ENCODE measurements at places on chromosomes 7 and 10.

DNA sequence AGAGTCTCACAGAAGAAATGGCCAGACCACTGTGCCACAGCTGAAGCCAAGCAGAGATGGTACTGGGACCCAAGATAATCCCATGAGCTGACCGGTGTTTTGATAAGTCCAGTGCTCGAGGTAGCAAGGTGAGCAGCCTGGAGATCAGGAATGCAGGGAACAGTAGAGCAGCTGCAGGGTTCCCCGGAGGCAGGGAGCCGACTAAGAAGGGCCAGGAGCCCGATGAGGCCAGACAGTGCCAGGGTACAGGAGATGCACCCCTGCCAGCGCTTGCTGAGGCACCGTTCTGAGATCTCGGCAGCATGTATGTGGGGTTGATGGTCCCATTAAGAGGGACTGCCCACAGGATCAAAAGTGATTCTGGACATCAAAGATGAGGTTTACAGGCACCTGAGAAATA lies 47.1 kb downstream of the VSTM4 start:
- DNase-seq = no peak

DNA sequence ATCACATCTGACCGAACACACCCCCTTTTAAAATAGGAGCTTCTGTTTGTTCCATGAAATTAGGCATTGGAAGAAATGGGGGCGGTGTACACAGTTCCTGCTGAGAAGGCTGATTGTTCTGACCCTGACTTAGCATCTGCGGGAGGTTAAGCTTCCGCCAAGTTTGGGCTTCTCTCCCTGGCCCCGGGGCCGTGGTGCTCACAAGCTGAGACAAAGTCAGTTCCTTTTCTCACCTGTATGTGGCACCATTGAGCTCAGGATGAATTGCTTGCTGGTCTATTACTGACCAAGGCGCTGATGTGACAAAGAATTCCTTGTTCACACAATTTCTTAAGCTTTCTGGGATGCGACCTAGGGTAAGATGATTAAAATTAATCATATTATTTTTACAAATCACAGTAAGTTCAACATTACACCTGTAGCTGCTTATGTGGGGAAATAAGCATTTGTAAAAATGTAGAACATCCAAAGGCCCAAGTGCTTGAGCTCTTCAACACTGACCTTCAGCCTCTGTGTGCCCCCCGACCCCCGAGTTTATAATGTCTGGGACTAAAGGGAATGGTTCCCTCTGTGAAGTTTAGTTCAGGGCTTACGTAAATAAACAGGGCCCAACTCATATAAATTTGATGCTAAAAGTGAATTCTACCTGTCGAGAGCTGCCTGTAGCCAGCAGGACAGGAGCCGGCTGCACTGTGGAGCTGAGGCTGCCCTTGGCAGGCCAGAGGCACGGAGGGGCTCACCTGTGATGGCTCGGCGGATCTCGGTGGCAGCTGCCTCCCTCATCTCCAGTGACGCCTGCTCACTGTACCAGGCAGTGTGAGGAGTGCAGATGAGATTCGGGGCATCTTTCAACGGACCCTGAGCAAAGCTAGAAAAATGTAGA lies 50.8 kb downstream of the ZRANB1 start:
- DNase-seq = no peak

- DNase-seq = no peak
Measured at GRCh38 chr10:5817322-5818047, 4.3 kb upstream of the GDI2 start.

- no peak for DNase-seq
Measured at GRCh38 chr7:27128034-27128433, 2.5 kb downstream of the HOXA4 start.

GRCh38 chr10:125159486-125159931 lies 854 bp downstream of the CTBP2 start:
- peak; percentile 13 for DNase-seq

DNA sequence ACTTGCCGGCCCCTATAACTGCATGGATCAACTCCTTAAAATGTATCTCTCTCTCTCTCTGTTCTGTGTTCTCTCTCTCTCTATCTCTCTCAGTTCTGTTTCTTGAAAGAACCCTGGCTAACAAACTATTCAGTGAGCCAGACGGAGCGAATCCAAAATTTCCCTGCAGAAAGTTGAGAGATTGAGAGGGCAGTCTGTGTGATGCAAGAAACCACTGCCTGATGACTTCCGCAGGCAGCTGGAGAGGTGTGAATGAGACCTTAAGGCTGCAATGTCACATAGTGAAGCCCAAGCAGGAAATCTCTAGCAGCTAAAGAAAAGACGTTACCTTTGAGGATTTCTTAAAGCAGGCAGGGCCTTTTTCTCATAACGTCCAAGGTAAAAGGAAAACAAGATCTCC lies 17.3 kb downstream of the FAM107B start:
- DNase-seq = no peak

DNA sequence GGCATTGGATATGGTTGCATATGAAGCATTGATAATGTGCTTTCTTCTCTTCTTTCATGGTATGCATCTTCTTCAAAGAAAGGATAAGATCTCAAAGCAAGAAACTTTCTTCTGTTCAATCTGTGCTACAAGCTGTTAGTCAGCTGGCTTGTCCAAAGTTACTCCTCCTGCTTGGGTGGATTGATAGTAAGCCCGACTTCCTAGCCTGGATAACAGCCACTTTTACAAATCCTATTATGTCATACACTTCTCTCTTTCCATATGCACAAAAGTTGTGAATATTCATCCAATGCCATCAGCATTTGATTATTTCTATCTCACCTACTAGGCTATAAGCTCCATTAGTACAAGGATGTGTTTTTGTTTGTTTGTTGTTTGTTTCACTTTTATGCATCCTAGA lies 891.0 kb upstream of the SORCS1 start:
- no peak for DNase-seq

DNA sequence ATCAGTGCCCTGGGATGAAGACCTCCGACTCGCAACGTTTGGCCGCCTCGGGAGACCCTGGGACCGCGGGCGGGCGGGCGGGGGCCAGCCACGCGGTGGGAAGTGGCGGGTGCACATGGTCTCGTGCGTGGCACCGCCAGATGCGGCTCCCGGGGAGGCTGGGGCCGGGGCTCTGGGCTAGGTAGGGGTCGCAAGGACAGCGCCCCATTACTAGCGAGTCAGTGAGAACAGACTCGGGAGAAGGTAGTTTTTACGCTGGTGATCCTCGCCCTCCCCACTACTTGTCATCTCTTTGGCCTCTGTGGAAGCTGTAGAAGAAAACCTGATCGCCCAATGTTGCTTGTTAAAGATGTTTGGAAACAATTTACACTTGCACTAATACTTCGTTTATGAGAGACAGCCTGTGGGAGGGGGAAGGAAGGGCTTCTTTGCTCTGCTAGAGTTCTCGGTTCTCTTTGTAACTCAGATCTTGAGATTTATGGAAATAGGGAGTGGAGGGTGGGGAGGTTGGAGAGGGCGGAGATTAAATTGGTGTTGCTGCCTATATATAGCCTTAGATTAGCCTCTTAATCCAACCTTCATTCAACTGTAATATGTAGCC lies 591 bp downstream of the BZW2 start:
- peak; percentile 55 for DNase-seq

DNA sequence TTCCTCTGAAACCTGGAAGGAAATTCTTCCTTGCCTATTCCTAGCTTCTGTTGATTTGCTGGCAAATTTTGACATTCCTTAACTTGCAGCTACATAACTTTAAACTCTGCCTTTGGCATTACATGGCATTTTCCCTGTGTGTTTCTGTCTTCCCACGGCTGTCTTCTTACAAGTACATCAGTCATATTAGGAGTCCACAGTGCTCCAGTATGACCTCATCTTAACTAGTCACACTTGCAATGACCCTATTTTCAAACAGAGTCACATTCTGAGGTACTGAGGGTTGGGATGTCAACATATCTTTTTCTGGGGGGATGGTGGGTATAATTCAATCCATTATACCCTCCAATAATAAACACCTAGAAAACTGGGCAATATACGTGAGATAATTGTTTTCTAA lies 37.4 kb upstream of the EPHB6 start:
- no peak for DNase-seq

DNA sequence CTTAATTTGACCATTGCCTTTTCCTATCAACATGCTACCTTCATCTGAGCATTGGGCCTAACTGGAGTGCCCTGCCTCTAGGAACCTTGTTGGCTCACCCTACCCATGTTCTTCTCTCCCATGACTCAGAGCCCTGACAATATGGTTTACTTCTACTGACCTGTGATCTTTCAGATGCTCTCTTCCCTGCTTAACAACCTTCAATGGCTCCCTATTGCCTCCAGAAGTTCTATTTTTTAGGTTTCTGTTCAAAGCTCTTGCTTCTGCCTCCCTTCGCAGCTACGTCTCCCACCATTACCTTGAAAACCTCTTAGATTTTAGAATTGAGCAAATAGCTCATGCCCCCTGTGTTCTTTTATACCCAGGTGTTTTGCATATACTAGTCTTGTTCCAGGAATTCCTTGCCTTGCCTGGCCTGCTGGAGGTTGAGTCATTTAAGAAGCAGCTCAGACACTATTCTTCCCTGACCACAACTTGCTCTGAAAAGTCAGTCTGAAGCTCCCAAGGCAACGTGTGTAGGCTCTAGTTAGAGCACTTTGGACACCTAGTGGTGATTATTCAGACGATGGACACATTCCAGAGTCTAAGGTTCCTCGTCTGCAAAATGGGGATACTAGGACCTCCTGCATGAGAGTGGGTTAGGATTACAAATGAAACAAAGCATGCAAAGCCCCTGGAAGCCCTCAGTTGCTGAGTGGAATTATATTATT lies 64.4 kb upstream of the EMX2 start:
- peak; percentile 56 for DNase-seq

GRCh38 chr10:86083206-86083605 lies 283.4 kb downstream of the GRID1 start:
- no peak for DNase-seq

GRCh38 chr7:90984692-90985091 lies 279.5 kb upstream of the FZD1 start:
- DNase-seq = no peak

DNA sequence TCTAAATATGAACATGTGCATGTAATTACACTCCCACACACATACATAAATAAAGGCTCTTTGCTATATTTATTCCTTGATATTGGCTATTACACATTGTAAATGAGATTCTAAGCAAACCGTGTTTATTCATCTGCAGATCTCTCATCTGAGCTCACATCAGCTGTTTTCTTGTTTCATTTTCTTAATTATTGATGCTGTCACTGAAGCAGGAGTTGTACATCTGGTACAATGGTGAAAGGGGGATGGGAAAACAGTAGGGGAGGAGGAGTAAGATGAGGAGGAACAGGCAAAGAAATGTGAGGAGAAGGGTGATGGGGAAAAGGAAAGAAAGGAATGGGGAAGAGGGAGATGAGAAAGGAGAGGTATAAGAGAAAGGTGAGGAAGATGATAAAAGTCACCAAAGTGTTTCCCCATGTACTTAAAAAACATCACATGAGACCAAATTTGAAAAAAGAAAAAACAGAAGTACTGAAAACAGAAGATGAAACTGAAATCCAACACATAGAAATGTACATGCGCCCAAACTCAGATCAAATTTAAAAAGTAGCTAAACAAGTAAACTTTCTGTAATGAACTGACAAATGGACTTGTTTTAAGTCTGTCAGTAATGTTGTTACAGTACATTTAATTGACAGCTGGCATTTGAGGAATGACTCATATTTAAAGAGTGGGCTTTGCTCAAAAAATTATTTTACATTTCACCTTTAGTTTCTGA lies 472.2 kb downstream of the ARL4A start:
- DNase-seq = no peak

GRCh38 chr10:53357587-53357986 lies 585.0 kb upstream of the MBL2 start:
- no peak for DNase-seq

- no peak for DNase-seq
Measured at GRCh38 chr7:156929789-156930539, 19.5 kb upstream of the NOM1 start.

- DNase-seq = no peak
Measured at GRCh38 chr7:1735806-1736483, 65.9 kb downstream of the ELFN1 start.

- no peak for DNase-seq
Measured at GRCh38 chr10:126581648-126582046, 88.8 kb downstream of the C10orf90 start.

DNA sequence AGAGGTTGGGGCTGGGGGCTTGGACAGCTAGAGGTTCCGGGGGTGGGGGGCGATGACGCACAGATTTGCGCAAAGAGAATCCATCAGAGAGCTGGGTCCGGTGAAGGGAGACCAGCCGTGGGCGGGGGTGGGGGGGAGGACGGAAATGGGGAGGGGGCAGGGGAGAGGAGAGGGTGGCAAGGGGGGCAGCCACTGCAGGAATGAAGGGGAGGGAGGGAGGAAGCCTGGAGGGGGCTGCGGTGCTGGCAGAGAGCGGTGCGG lies 1.2 kb upstream of the VGF start:
- no peak for DNase-seq

DNA sequence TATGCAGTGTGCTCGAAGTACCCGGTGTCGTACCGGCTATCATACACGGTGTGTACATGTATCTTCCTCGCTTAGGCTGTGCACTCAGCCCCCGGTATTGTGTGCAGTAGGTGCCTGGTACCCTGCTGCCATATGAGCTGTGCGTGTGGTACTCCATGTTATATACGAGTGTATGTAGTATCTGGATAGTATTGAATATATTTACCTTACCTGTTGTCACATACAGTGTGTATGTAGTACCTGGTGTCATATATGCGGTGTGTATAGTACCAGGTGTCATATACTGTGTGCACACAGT lies 1.2 kb downstream of the ZMYND11 start:
- no peak for DNase-seq
